Fibroblast of skin of scalp (primary cell): ENCODE measurements at places on chromosomes 5 and 9.

DNA sequence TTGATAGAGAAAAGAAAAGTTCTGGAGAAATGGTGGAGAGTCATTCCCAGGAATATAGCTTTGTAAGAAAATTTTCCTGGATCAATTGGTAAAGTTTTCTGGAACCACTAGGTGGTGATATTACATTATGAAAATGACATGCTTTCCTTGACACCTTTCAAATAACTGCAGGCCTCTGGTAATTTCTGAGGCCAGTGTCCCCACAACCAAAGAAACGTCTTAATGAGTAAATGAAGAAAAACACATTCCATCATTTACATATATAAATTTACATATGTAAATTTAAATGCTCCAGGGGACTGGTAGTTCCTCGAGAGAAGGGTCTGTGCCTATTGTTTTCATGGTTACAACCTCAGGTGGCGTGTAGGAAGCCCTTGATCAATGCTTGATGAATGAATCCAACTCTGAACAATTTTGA, 17.2 kb upstream of the RGS3 start:
- peak; percentile 53 for DNase-seq

DNA sequence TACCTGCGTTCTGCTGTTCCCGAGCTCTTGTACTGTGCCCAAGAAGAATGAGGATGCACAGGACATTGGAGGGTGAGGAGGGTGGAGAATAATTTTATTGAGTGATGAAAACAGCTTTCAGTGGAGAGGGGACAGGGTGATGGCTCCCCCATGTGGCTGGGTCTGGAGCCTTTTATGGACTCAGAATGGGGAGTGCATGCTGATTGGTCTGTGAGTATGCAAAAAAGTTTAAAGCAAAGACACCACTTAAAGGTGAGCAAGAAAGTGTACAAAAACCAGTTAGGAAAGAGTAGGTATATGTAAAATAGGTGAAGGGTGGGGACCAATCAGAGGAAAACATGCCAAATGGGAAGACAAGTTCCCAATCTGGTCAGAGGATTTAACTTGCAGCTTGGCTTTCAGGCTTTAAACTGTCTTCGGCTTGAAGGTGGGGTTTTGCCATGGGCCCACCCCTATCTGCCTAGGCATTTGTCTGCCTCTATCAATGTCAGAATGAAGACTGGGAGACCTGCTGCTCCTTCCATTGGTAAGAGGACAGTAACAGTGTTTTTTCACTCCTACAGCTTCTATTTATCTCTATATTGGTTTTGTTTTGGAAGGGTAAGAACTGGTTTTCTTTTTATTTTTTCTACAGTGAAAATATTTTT, 118.0 kb upstream of the RAI14 start:
- DNase-seq, result no peak

DNA sequence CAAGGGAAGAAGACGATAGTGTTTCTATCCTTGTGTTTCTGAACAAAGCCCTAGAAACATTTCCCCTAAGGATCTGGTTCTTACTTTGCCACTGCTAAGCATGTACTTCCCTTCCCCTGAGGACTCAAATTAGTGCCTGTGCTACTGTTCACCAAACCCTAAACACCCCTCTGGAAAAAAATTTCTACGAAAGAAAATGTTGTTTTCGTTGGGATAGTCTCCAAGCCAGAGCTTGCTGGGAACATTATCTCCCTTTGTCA, 294.6 kb downstream of the BNC2 start:
- no peak for DNase-seq

GRCh38 chr9:35906923-35907699, 1.1 kb downstream of the HRCT1 start:
- peak; percentile 91 for DNase-seq

DNA sequence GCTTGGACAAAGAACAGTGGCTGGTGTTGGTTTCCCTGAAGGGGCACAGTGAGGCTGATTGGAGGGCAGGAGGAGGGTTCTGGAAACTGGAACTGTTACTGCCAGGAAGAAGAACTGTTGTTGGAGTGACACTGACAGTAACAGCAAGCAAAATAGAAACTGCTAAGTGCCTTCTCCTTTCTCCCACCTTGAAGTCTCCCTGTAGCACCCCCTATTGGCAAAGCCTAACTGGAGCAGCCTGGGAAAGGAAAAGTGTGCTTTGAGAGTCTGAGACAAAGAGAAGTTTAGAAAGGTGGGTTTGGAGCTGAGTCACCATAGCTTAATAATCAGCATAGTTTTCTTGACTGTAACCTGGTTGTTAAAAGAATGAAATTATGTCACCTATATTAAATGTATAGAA, 2.5 kb upstream of the TMEM174 start:
- peak; percentile 10 for DNase-seq

- DNase-seq, result peak; percentile 67
Observed at GRCh38 chr9:128921881-128922763, 1.3 kb downstream of the PHYHD1 start.

GRCh38 chr5:76386360-76386759, 16.7 kb upstream of the IQGAP2 start:
- no peak for DNase-seq
